ENCODE measurements at places on chromosomes 16 and 17. TPM values are rescaled to one million over a fixed set of nuclear protein-coding genes. Genes with fewer than 3 reads are reported as not detected.

- no peak overlapping the region for H3K4me3 ChIP-seq
- peaks cover 3% of the 10 kb centered on the region for H3K27me3 ChIP-seq
- H3K27ac ChIP-seq, result no peak overlapping the region
- H3K4me1 ChIP-seq, result no peaks in the 10 kb centered on the region
- H3K36me3 ChIP-seq, result no peaks in the 10 kb centered on the region
Measured at GRCh38 chr17:69779378-69780214, 295.4 kb upstream of the KCNJ16 start.

GRCh38 chr16:75308011-75308410 lies 56.6 kb upstream of the BCAR1 start:
- H3K4me3 ChIP-seq, result no peak overlapping the region
- H3K4me1 ChIP-seq, result no peaks in the 10 kb centered on the region
- no peak overlapping the region for H3K27ac ChIP-seq
- H3K36me3 ChIP-seq, result peaks cover 42% of the 10 kb centered on the region
- H3K27me3 ChIP-seq, result peaks cover 19% of the 10 kb centered on the region
- no peak for DNase-seq

DNA sequence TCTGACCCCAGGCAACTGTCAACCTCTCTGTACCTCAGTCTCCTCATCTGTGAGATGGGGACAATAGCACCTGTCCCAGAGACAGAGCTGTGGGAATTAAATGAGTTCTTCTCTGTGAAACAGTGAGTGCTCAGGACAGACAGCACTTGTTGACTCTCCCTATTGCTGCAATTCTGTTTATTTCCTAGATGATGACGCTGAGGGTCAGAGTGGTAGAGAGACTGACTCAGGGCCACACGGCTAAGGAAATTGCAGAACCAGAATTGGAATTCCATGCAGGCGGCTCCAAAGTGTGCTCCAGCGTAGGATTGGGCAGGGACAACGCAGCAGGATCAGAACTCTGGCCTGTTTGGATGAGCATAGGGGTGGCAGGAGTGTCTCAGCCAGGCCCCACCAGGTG lies 302.2 kb downstream of the C16orf95 start:
- H3K4me1 ChIP-seq, result no peaks in the 10 kb centered on the region
- peaks cover 11% of the 10 kb centered on the region for H3K27me3 ChIP-seq
- H3K36me3 ChIP-seq, result no peaks in the 10 kb centered on the region

- H3K4me1 ChIP-seq, result peaks cover 17% of the 10 kb centered on the region
- no peaks in the 10 kb centered on the region for H3K36me3 ChIP-seq
- H3K27me3 ChIP-seq, result peaks cover 4% of the 10 kb centered on the region
Measured at GRCh38 chr17:18626152-18626870, 17.9 kb downstream of the TBC1D28 start.

GRCh38 chr16:55330781-55331647 lies 7.0 kb downstream of the IRX6 start:
- H3K27me3 ChIP-seq, result peaks cover 9% of the 10 kb centered on the region
- no peaks in the 10 kb centered on the region for H3K4me1 ChIP-seq
- DNase-seq, result no peak
- H3K36me3 ChIP-seq, result no peaks in the 10 kb centered on the region

GRCh38 chr17:80621997-80622357 lies 77.3 kb downstream of the RPTOR start:
- no peak overlapping the region for H3K27ac ChIP-seq
- peaks cover 3% of the 10 kb centered on the region for H3K36me3 ChIP-seq
- no peak for DNase-seq
- H3K27me3 ChIP-seq, result no peaks in the 10 kb centered on the region
- H3K4me1 ChIP-seq, result peaks cover 19% of the 10 kb centered on the region

DNA sequence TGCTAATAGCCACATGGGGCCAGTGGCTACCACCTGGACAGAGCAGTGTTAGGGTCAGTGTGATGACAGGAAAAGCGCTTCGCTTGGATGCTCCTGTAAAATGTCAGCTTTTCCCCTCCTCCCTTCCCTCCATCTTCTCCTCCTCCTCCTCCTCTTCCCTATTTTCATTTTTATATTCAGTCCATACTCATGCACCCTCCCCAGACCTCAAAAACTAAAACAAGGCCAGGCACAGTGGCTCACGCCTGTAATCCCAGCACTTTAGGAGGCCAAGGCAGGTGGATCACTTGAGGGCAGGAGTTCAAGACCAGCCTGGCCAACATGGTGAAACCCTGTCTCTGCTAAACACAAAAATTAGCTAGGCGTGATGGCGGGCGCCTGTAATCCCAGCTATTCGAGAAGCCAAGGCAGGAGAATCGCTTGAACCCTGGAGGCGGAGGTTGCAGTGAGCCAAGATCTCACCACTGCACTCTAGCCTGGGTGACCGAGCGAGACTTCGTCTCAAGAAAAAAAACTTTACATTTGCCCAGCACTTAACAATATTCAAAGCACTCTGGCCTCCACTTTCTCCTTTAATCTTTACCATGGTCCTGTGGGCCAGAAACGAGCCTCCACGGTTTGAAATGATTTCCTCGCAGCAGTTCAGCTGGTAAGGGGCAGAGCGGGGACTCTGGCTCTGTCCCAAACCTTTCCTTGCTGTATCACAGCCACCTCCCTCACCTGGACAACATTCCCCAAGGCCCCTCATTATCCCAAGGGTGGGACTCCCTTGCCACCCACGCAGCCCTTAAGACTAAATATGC lies 21.8 kb downstream of the ANKRD40 start:
- DNase-seq, result no peak
- peaks cover 15% of the 10 kb centered on the region for H3K27me3 ChIP-seq
- no peak overlapping the region for H3K4me3 ChIP-seq

- no peak overlapping the region for H3K4me3 ChIP-seq
- H3K4me1 ChIP-seq, result no peaks in the 10 kb centered on the region
- no peak for DNase-seq
- H3K27ac ChIP-seq, result no peak overlapping the region
- H3K36me3 ChIP-seq, result no peaks in the 10 kb centered on the region
Measured at GRCh38 chr17:43418441-43419374, 19.9 kb downstream of the ARL4D start.

DNA sequence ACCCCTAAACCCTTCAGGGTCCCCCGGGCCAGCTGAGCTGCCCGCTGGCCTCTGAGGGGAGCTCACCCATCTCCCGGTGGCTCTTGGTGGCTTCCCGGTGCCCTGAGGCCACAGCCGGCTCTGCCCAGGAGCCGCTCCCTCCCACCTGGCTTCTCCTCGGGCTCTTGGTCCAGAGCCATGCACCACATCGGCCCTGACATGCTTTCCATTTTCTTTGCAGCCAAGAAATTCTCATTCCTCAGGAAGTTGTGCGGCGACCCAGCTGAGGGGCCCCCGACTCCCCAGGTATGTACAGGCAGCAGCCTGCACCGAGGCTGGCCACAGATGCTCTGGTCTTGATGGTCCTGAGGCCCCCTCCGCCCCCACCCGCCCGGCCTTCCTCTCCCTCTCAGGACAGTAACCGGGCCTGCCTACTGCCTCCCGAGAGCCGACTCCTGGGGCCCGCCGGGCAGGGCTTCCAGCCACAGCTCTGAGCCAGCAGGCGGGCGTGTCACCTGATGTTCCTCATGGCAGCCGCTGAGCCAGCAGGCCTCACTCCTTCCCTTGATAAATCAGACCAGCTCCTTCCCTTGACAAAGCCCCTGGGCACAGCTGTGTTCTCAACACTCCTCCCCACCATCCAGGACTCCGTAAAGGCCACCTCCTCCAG lies 28.4 kb upstream of the ZFPM1 start:
- H3K27me3 ChIP-seq, result no peaks in the 10 kb centered on the region
- H3K4me1 ChIP-seq, result peaks cover 9% of the 10 kb centered on the region
- H3K27ac ChIP-seq, result no peak overlapping the region
- no peak for DNase-seq

DNA sequence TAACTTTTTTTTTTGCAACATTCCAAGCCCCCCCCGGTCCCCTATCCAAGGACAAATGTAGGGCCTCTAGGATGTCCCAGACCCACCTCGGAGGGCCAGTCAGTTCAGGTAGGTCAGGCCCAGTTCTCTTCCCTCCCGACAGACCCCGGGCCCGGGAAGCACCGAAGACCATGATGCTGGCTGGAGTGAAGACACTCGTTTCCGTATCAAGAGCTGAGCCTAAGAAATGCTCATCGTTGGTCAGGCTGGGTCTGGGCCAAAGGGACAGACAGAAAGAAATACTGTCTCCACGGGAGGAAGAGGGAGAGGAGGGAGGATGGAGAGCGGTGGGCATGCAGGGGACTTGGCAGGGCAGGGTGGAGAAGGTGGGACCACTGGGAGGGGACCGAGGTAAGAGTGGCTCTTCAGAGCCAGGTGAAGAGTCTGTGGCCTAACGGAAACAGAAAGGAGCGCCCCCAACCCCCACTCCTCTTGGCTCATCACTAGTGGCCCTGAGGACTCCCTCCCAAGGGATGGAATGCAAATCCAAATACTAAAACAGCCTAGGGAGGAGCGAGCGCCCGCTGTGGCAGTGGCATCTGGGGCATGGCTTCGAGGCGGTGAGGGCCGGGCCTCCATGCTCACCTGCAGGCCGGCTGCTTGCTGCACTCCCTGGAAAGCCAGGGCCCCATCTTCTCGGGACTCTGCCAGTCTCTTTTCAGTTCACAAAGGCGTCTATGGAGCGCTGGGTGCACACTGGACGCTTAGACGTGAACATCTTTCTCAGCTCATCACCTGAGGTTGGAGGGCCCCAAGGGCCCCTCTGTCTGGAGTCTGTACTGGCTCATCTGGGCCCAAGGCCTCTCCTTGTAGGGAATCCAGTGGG lies 1.7 kb upstream of the ROGDI start:
- H3K4me3 ChIP-seq, result peak overlapping the region; percentile 15
- peaks cover 14% of the 10 kb centered on the region for H3K4me1 ChIP-seq
- no peaks in the 10 kb centered on the region for H3K27me3 ChIP-seq
- no peak for DNase-seq

DNA sequence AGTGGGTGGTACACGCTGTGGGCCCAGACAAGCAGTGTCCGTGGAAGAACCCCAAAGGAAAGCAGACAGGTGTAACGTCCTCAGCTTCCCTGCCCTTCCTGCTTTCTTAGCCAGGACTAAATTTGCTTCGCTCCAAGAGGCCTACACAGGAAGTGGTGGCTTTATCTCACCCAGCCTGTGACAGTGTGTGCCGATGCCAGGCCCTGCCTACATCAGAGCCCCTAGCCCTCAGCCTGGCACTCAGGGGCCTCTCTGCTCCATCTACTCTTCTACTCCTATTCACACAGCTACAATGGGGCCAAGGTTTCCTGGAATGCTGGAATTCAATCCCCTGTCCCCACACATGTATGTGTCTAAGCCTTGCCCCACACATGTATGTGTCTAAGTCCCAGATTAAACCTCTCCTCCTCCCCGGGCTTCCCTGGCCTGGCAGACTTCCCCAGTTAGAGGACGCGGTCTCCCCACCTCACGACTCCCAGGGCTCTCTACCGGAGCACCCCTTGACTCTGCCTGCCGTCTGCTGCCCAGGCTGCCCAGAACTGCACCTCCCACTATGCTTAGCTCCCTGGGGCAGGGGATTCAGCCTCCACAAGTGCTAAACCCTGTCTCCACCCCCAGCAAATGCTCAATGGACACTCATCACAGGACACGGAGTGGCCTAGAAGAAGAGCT lies 8.2 kb downstream of the PGAP3 start:
- peaks cover 63% of the 10 kb centered on the region for H3K4me1 ChIP-seq
- peak overlapping the region; percentile 93 for H3K27ac ChIP-seq
- peaks cover 2% of the 10 kb centered on the region for H3K27me3 ChIP-seq
- DNase-seq, result peak; percentile 57
- peaks cover 19% of the 10 kb centered on the region for H3K36me3 ChIP-seq
- H3K4me3 ChIP-seq, result peak overlapping the region; percentile 73

DNA sequence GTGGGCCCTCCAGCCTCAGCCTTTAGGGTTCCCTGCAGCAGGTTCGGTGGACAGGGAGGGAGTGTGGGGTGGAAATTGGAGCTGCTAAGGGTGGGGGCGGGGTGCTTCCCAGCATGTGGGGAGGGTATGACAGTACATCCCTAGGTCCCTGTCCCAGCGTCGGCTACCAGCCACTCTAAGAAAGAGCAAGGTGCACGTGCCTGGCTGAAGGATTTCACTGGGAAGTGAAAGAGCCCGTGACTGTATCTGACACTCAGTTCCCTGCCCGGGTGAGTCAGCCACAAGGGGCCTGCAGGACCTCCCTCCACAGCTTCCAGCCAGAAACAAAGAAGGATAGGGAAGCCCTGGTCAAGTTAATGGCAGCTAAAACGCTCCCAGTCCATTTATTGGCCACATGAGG lies 4.1 kb downstream of the SNRNP25 start:
- no peak overlapping the region for H3K27ac ChIP-seq
- H3K27me3 ChIP-seq, result peaks cover 6% of the 10 kb centered on the region
- no peak overlapping the region for H3K4me3 ChIP-seq

DNA sequence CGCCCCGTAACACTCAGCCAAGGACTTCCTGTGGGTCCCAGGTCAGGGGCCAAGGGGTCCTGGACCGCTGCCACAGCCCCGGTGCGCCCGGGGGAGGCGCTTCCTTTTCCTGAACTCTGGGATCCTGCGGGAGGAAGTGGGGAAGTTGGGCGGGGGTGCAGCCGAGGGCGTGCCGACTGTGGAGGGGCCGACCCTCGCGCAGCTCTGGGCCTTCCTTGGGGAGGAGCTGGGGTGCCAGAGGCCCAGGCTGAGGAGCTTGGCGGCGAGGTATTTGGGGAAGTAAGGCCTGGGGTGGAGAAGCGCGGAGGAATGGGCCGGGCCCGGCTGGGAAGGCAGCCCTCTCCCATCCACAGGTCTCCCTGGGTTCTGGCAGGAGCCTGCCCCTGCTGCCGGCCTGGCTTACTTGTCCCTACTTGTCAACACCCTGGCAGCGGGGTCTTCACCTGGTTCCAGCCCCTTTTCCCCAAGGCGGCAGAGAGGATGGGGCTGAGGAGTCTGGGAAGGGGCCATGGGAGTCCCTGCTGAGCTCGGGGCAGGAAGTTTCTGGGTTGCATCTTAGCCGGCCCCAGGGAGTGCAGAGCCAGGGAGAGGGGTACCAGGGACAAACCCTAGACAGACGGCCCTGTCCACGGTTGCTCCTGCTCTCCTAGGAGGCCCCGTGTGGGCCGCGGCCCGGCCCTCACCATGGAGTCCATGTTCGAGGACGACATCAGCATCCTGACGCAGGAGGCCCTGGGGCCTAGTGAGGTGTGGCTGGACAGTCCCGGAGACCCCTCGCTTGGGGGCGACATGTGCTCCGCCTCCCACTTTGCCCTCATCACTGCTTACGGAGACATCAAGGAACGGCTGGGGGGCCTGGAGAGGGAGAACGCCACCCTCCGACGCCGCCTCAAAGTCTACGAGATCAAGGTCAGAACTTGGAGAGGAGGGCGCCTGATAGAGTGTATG lies 1.7 kb downstream of the TBKBP1 start:
- H3K27ac ChIP-seq, result peak overlapping the region; percentile 89

GRCh38 chr17:21280081-21280518 lies 4.4 kb upstream of the MAP2K3 start:
- H3K27ac ChIP-seq, result no peak overlapping the region
- peaks cover 24% of the 10 kb centered on the region for H3K4me1 ChIP-seq
- peak; percentile 84 for DNase-seq
- no peak overlapping the region for H3K4me3 ChIP-seq
- H3K27me3 ChIP-seq, result no peaks in the 10 kb centered on the region
- no peaks in the 10 kb centered on the region for H3K36me3 ChIP-seq

The PRSS33 gene
- 1.1 TPM for polyA plus RNA-seq

The AHSP gene
- polyA plus RNA-seq, result 1.8 TPM

The ST6GALNAC1 gene
- not detected for polyA plus RNA-seq

The PDE6G gene
- 98.8 TPM for polyA plus RNA-seq

The SLC2A4 gene
- not detected for polyA plus RNA-seq

The FOXC2 gene
- not detected for polyA plus RNA-seq

The HOXB1 gene
- polyA plus RNA-seq, result not detected

All from immature natural killer cell (primary cell).